ENCODE measurements at places on chromosomes 1 and 21.

DNA sequence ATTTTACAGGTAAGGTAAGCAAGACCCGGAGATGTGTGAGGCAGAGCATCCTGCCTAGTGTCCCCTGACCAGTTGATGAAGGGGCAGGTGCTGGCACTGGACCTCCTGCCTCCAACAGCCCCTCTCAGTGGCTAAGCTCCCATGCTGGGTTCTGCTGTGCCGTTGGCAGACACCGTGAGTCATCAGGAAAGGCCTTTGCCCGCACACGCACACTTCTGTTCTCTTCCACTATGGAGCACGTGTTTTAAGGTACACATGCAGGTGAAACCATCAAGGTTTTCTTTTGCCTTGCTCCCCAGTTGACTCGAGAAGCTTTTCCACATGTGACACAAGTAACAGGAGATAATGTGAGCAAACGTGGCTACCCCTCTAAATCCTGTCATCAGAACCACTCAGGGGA lies 207.9 kb downstream of the RRAGC start:
- no peak for DNase-seq

DNA sequence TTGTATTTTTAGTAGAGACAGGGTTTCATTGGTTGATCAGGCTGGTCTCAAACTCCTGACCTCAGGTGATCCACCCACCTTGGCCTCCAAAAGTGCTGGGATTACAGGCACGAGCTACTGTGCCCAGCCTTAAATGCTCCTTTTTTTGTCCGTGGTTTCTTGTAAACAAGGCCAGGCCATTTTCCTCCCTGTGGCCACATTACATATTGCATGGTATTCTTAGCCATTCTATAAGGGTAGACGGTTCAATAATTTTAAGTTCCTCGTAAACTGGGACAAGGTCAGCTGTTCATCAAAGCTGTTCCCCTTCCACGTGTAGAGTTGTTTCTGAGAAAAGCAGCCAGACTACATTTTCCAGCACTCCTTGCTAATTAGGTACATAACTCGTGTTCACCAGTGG lies 10.3 kb upstream of the LUZP1 start:
- peak; percentile 65 for DNase-seq

DNA sequence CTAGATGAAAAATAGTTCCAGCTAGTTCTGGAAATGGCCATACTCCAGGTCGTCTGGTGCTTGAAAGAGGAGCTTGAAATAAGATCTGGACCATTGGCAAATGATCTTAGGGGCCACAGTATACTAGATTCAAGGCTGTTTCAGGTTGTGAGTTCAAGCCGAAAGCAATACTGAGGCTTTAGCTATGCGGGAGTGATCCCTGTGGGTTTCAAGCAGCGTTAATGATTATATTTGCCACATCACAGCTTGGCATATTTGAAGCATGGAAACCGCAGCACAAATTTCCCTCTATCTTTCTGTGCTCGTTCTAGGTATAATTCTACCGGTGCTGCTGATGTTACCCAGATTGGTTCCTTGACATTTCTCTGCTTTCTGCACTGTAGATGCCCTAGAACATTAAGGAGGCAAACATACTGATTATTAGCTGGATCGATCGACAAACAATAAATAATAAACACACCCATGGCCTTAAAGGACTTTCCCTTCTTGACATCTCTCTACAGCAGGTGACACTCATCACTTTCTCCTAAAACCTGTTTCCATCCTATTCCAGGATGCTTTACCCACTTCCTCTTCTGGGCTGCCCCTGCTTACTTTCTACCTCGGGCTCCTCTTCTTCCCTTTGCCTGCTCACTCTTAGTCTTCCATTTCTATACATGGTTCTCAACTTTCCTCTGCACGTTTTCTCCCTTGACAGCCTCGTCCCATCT lies 40.6 kb upstream of the LYST start:
- DNase-seq, result peak; percentile 19

DNA sequence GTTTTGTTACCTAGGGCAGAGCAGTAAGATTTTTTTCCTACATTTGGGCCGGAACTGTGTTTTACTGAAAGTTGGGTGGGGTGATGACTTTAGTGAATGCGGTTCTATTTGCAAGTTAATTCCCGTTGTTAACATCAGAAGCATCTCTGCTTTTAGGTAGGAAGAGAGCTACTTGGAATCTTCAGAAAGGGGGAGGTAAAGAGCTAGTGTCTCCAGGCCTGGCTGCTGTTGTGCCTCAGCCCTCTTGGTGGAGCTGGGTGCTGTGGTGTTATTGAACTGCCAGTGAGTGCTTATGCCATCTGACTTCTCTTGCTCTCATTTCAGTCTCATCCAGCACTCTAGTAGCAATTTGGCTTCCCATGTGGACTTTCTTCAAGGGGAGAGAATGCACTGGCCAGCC lies 3.4 kb downstream of the KDM4A start:
- peak; percentile 54 for DNase-seq

DNA sequence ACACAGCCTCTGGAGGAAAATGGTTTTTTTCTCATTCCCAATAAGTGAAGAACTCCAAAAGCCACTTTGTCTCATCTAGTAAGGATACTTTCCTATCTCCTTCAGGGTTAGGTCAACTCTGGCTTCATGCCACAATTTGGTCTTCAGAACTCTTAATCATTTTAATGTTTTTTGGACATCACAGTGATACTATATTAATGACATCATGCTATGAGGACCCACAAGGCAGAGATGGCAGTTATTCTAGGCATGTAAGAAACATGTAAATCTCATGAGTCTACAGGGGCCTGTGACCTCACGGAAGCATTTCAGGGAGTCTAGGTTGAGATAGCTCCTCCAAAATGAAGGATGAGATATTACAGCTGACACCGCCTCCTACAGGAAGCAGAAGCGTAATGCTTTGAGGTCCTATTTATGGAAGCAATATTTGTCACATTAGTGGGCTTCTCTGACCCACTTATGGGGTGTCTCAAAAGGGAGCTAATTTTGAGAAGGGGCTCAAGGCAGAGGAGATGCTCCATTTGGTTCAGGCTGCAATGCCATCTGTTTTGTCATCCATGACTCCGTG lies 5.0 kb upstream of the GPR137B start:
- no peak for DNase-seq

DNA sequence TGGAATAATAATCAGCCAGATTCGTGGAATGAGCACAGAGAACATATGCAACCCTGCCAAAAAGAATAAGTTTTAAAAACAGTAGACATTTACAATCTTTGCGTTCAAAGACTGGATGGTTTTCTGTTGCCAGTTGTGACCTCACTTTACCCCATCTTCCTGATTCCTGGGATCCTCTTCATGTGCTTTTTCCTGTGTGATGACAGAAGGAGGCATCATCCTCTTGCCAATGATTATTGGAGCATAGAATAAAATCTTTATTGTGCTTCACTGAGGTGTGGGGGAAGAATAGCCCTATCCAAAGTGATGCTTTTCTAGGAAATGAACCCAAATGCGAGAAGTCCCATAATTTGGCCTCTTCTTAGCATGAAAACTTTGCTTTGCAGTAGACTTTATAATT lies 15.0 kb upstream of the BARHL2 start:
- no peak for DNase-seq

- no peak for DNase-seq
Observed at GRCh38 chr1:74271503-74271902, 36.3 kb downstream of the TNNI3K start.

DNA sequence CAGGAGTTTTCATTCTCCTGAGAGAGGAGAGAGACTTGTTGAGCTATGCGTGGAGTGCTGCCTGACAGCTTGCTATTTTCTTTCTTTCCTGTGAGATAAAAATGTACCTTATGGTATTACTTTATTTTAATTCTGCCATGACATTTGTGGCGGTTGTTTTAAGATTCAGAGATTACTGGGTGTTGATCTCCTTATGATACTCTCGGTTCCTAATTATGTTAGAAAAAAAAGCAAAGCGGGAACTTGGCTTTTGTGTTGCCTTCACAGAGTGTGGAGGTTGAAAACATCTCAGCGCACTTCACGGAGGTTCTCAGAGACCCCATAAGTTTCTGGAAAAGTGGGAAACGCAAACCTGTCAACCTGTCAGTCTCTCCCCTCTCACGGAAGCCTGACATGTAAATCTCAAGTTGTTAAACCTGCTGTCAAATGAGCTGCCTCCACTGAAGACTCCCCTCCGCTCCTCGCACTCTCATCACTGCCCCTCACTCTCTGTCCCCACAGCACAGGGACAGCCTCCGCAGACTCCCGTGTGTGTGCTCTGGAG lies 405.6 kb downstream of the KIF26B start:
- no peak for DNase-seq

DNA sequence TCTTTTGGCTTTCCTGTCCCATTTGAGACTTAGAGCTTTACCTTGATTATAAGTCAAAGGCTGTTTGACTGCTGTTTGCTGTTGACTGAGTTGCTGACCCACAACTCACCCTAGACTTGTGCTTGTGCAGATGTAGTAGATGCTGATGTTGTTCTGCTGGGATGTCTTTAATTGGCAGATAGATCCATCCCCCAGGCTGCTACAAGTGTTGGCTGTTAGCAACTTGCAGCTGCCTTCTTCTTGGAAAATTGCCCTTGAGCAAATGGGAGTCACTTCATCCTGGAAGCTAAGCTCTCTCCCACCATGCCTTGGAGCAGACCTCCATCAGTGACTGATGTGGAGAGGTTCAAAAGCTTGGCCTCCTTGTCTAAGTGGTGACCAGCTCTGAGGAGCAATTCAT lies 139.3 kb upstream of the KIAA0040 start:
- DNase-seq, result no peak

Data from KBM-7 (cell line).